Stimulated activated CD4-positive, alpha-beta T cell treated with anti-CD3 and anti-CD28 coated beads, Interleukin-2, amount 100 ng/mL, for 24 hours (primary cell): ENCODE measurements at places on chromosomes 5 and 9.

DNA sequence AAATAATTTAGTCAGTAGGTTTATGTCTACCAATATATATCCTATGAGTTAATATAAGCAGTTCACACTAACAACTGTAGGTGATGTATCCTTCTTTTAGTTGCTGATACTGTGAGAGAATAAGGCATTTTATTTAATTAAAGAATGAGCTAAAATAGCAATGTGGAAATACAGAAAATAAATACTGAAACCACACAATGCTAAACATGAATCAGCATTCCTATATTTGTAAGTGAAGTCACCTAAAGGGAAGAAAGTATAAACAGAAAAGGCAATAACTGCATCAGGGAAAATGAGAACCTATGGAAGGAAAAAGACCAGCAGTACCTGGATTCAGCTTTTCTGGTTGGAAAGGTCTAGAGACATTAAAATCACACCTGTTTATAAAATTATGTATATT lies 336.0 kb downstream of the PDE4D start:
- DNase-seq: no peak

DNA sequence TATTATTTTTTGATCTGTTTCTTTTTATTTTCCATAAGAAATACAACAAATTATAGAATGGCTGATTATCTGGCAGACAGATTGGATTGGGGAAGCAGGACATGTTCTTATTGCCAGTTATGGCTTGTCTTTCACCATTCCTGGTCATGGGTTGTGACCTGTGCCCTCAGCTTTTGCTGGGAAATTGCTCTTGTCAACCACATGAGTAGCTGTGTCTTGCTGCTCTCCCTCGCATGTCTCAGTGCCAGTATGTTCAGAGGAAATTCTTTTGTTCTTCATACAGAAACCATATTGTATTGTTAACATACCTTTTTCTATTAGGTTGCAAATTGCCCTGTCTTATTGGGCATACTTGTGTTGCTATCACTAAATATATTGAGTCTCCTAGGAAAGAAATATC lies 344.1 kb downstream of the OSTF1 start:
- no peak for DNase-seq

DNA sequence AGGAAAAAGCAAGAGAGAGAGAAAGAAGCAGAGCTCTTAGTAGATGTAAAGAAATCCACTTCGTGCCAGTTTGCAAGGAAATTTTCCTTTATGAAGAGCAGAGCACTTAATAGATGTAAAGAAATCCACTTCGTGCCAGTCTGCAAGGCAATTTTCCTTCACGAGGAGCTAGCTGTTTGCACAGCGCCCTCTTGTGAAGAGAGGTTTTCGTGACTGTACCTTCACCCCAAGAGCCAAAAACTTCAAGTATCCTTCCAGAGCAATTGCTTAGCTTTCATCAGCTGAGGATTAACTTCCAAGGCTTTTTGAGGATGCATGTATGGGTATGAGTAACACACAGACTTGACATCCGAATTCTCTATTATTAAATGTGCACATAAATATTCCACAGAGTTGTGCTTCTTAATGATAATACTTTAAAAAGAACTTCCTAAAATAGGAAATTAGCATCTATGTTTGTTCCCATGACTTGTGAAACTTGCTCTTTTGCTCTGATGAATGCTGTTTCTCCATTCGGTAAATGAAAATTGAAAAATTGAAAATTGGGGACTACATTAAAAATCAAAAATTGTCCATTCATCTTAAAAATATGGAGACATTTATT lies 525.6 kb downstream of the PDE4D start:
- peak; percentile 47 for DNase-seq

DNA sequence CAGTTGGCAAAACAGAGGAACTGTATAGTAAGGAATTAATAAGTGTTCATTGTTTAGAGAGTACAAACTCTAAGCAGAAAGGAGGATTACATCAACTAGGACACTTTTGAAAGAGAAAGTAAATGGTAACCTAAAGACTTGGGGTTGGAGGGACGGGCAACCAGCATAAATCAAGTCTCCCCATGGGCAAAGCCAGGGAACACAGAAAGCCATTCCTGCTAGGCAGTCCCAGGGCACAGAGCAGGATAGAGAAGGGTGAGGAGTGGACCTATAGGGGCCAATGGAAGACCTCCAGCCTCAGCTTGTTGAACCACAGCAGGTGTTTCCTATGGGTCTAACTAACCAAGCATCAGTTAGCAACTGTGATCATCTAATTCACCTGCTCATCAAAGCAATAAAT lies 9.2 kb upstream of the ERAP1 start:
- no peak for DNase-seq

DNA sequence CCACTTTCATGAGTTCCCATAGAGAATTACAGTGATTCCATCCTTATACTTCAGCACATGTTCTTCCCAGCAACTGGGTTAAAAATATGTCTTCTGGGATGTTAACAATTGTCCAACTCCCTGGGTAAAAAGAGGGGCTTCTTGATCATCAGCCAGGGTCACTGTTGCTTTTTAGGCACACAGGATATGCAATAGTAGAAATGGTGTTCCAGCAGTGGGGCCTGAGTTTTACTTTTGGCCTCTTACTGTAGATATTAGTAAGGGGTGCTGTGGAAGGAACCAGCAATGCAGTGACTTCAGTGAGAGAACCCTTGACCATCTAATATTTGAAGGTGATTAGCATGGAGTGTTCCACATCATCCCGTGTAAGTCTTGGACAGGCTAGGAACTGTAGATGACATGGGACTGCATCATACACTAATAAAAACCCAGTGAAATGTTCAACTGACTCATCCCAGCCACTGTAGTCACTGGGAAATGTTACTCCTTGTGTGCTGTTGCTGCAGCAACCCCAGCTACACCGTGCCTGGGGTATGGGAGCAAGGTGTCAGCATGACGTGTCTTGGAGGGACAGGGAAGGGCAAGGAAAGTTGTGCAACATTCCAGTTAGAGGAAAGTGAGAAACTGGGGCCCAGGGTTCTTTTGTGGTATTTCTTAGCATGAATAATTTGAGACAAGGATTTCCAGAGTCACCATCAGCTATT lies 610.9 kb downstream of the RAB3C start:
- DNase-seq: no peak

- peak; percentile 86 for DNase-seq
Measured at GRCh38 chr9:137095664-137096517, 9.1 kb downstream of the MAN1B1 start.

GRCh38 chr9:35871545-35871944 lies 1.3 kb upstream of the OR13J1 start:
- no peak for DNase-seq

DNA sequence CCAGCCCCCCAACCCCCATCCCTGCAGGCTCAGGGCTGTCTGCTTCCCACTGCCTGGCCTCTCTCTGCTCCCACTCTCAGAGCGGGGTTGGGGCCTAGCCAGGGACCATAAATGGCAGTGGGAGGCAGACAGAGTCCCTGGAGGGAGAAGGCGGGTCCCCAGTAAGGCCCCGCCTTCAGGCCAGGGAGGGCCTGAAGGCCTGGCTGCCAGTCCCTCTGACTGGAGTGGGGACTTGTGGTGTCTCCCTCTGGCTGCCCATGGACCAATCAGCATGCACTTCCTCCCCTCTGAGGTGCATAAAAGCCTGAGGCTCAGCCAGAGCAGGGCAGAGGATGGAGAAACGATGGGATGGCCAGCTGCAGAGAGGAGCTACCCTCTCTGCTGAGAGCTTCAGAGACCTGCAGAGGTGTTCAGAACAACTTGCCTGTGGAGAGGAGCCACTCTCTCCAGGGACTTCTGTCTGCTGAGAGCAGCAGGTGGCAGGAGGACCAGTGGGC lies 2.7 kb upstream of the BTNL9 start:
- no peak for DNase-seq

- DNase-seq: no peak
Measured at GRCh38 chr9:77643871-77644270, 4.3 kb downstream of the GNA14 start.

GRCh38 chr9:36781533-36781932 lies 208.8 kb downstream of the MELK start:
- DNase-seq: no peak

DNA sequence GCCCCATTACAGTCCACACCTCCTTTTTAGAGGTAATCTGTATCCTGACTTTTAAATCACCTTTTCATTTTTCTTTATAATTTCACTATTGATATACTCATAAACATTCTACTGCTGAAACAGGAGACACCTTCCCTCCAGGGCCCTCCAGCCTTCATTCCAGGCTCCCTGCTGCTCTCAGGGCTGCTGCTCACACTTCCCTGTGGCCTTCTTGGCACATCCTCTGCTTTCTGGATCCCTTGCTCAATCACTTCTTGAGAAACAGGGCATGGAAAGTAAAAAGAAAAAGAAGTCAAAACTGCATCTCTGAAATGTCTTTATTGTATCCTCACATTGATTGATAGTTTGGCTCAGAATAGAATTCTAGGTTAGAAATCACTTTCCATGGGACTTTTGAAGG lies 19.3 kb upstream of the WNT8A start:
- DNase-seq: no peak

DNA sequence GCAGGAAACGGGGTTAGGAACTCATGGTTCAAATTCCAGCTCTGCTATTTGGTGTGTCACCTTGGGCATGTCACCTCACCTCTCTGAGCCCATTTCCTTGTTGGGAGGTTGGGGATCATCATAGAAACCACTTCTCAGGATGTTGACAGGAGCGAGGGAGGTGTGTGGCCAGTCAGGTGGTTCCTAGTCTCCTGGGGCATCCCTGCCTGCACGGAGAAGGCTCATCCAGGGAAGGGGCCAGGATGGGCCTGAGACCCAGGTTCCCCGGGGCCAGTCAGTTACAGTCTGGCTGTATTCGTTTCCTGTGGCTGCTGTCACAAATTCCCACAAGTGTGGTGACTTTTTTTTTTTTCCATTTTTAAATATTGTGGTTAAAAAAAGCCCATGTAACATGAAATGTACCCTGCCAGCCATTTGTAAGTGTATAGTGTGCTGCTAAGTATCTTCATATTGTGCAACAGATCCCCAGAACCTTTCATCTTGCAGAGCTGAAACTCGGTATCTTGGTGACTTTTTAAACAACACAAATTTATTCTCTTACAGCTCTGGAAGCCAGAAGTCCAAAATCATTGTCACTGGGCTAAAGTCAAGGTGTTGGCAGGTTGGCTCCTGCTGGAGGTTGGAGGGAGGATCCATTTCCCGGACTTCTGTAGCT lies 78.7 kb upstream of the UNC5A start:
- DNase-seq: no peak

GRCh38 chr5:89260254-89260653 lies 377.3 kb upstream of the MEF2C start:
- no peak for DNase-seq

- peak; percentile 58 for DNase-seq
Measured at GRCh38 chr9:93133681-93134014, 403 bp downstream of the NINJ1 start.

DNA sequence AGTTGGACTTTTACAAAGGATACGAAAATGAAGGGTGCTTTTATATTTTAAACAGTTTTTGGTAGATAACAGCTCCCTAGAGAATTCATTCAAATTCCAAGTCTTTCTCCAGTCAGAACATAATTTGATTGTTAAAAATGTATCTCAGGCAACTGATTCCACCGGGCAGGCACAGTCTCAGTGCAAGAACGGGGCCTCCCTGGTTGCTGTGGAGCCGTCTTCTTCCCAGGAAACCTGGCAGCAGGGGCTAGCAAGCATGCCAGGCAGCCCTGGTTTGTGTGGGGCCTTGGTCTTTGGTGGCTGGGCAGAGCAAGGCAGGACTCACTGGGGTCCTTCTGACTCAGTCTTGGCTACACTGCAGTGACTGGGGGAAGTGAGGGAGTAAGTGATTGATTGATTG lies 143.5 kb downstream of the NXNL2 start:
- DNase-seq: no peak

DNA sequence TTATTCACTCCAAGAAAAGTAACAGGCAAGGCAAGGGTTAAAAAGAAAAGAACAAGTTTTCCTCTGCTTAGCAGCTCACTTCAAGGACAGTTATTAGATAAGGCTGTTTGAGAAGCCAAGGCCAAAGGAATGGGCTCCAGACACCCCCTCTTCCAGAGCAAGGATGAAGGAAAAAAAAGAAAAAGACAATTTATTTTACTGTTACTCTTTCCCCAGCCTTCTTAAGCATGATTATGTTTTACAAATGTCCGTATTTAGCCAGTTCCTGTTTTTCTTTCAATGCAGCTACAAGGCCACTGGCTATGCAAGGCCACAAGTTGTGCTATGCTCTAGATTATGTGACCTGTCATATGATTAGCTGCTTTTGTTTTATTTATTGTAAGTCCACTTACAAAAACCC lies 106.5 kb upstream of the SIMC1 start:
- no peak for DNase-seq

DNA sequence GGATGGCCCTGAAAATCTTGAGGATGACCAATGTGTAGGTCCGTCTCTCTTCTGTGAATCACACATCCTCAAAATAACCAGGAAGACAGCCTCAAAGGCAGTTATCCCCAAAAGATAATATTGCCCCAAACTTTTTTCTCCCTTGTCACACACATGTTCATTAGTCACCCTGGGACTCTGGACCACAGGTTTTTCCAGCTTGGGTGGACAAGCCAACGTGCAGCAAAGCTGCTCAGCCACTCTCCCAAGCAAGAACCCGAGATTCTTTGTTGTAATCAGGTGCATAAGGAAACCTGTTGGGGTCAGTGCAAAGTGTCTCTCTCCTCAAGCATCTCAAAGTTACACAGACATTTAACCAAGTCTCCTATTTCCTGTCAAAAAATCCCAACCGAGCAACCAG lies 196.6 kb downstream of the GNA14 start:
- DNase-seq: no peak

- no peak for DNase-seq
Measured at GRCh38 chr5:158513490-158514318, 586.0 kb downstream of the EBF1 start.

- no peak for DNase-seq
Measured at GRCh38 chr5:172867761-172868435, 33.8 kb downstream of the ERGIC1 start.

DNA sequence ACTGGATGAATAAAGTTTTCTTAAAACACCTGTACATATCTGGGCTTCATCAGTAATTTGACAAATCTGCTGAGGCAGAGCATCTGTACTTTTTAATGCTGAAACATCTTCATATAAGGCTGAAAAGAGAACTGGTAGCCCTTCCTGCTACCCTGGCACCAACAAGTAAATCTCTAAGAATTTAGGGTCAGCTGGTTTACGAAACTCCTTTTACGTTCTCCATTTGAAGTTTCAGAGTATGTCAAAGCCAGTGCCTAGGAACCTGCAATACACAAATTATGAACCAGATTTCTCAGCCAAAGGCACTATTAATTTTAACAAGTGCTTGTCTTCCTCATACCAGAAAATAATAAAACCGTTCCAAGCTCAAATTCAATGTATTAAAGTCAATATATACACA lies 3.8 kb downstream of the ZFAND5 start:
- no peak for DNase-seq
